ENCODE measurements at places on chromosomes 4 and X.

DNA sequence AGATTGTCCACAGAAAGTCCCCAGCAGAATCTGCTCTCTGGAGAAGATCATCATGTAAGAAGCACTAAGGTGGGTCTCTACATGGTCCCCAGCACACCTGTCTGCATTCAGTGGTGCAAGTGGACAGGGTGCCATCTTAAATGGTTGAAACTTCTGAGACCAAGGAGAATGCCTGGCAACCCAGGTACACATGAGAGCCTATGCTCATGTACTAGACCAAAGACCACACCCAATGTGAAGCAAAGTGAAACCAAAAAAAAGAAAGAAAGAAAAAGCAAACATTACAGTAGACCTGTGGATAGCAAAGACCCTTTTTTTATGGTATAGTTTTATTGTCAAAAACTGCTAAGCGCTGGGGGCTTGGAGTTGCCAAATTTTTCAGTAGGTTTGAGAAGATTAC, 15.0 kb downstream of the CD40LG start:
- no peak for DNase-seq

DNA sequence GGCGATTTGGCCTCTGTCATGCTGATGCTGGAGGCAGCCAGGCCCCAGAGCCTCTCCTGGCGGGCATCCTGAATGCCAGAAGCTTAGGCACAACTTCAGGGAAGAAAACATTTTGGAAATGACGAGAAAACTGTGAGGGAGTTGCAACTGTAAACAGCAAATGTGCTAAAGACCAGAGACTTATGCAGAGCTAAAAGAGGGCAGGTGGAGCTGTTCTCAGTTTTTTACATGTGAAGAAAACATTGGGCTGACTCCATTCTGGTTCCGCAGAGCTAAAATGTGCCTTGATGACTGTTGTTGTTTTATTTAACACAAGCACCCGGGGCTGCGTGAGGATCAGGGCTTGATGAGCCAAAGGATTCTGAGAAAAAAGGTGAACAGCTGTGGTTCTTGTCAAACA, 10.8 kb upstream of the ARX start:
- DNase-seq: no peak

GRCh38 chrX:8684201-8684965, 47.6 kb downstream of the ANOS1 start:
- DNase-seq: no peak

GRCh38 chr4:4392501-4393183, 5.7 kb downstream of the NSG1 start:
- no peak for DNase-seq

- no peak for DNase-seq
Measured at GRCh38 chr4:150875367-150875766, 139.7 kb downstream of the LRBA start.

DNA sequence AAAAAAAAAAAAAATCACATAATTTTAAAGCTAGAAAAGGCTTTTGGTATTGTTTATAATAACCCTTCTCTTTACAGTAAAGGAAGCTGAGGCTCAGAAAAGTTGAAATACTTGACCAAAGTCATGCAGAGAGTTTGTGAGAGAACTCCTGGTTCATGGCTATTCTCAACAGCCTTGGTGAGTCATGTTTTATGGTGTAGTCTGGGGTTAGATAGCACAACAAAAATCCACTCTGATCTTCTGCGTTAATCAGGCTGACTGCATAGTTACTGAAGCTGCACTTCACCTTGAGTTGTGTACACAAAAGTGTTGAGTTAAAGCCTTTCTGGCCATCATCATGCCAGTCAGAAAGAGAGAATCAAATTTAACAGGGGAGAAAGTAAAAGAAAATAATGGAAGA, 19.3 kb upstream of the SFRP2 start:
- no peak for DNase-seq
